ENCODE measurements at places on chromosomes 12 and 14.

DNA sequence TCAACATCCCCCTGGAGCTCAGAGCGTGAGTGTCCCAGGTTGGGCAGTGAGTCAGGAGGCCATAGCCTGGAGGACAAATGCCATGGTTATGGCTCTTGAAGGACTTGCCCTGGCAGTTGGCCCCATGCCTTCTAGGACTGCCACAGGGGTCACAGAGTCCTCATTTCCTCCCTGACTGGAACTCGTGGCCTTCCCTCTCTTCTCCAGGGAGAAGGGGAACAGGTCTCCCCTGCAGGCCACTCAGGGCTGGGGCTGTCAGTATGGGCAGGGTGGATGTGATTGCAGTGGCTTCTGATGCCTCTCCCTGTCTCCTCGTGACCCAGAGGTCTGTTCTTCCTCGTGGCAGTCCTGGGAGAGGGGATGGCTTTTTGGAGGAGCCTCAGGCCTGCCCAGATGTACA, 70.7 kb downstream of the ADCK1 start:
- no peaks in the 10 kb centered on the region for H3K27me3 ChIP-seq
- peaks cover 7% of the 10 kb centered on the region for H3K36me3 ChIP-seq
- no peak overlapping the region for H3K4me3 ChIP-seq
- H3K27ac ChIP-seq = no peak overlapping the region

DNA sequence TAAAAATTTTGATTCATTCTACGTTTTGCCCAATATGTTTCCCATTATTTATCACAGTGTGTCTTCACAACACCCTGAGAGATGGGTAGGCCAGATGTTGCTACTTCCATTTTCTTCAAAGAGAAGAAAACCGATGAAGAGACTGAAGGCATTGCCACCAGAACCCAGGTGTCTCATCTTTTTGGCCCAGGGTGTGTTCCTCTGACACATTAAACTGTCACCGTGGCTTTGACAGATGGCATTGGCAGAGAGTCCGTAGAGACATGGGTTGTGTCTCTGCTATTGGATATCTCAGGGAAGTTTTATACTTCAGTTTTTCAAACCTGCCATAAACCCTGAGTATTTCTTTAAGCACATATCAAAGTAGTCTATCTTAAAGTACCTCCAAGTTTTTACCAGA, 11.3 kb upstream of the NUDT4 start:
- peaks cover 24% of the 10 kb centered on the region for H3K4me1 ChIP-seq
- no peak for DNase-seq
- H3K36me3 ChIP-seq = peaks cover 3% of the 10 kb centered on the region
- H3K4me3 ChIP-seq = no peak overlapping the region

- H3K27me3 ChIP-seq = peaks cover 15% of the 10 kb centered on the region
- no peak overlapping the region for H3K4me3 ChIP-seq
- no peak overlapping the region for H3K27ac ChIP-seq
- H3K4me1 ChIP-seq = no peaks in the 10 kb centered on the region
- DNase-seq = no peak
- no peaks in the 10 kb centered on the region for H3K36me3 ChIP-seq
Measured at GRCh38 chr12:102549691-102550090, 69.3 kb upstream of the IGF1 start.

DNA sequence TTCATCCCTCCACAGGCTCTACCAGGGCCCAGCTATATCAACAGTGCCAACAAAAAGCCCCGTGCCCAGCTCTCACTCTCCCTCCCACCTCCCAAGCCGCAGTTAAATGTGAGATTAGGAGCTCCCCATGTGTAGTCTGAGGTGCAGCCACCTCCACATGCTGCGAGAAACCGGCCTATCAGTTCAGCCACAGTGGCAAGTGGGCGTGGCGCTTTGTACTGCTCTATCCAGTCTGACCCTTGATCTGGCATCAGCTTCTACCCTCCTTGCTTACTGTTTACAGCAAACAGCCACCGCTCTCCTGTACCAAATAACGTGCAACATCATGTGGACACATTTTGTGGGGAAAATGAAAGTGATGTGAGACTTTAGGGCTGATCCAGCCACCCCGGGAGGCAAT, 1.7 kb downstream of the PLEK2 start:
- peaks cover 8% of the 10 kb centered on the region for H3K4me1 ChIP-seq
- no peak overlapping the region for H3K4me3 ChIP-seq
- DNase-seq = no peak
- H3K27me3 ChIP-seq = peaks cover 9% of the 10 kb centered on the region

DNA sequence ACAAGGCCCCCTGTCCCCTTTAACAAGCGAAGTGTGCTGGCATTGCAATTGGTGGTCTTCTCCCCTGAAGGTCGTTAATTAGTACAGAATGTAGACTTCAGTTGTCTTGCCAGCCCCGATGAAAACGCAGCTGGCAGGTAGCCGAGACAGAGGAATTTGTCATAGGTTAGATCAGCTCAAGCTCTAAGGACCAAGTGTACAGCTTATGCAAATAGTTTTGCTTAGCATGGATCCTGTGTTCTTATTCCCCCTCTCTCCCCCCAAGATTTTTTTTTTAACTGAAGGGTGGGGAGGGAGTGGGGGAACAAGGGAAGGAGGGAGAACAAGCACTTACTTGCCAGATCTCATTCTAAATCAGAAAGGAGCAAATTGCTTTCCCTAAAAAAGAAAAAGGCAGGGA, 58.6 kb upstream of the PARP11 start:
- DNase-seq = no peak
- H3K4me1 ChIP-seq = peaks cover 23% of the 10 kb centered on the region
- H3K36me3 ChIP-seq = no peaks in the 10 kb centered on the region
- H3K4me3 ChIP-seq = no peak overlapping the region
- H3K27ac ChIP-seq = peak overlapping the region; percentile 53
- peaks cover 3% of the 10 kb centered on the region for H3K27me3 ChIP-seq

DNA sequence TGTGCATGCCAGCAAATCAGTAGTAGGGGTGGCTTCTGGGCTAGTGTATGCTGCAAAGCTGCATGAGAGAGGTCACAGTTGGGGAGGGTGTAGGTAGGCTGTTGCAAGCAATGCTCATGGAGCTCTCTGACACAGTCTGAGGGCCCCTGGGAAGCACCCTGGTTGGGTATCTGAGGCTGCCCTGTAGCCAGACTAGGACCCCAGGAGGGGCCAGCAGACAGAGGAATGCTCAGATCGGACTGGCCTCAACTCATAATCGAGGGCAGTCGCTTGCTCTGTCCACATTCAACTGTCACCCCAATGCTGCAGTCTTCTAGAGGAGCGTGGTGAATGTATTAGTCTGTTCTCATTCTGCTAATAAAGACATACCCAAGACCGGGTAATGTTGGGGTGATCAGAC, 204.0 kb upstream of the ALG10 start:
- no peaks in the 10 kb centered on the region for H3K36me3 ChIP-seq
- no peaks in the 10 kb centered on the region for H3K4me1 ChIP-seq
- no peak overlapping the region for H3K4me3 ChIP-seq
- no peaks in the 10 kb centered on the region for H3K27me3 ChIP-seq
- no peak for DNase-seq

GRCh38 chr12:121933522-121934308, 15.3 kb downstream of the CFAP251 start:
- no peak overlapping the region for H3K27ac ChIP-seq
- no peak overlapping the region for H3K4me3 ChIP-seq
- no peak for DNase-seq
- H3K4me1 ChIP-seq = peaks cover 6% of the 10 kb centered on the region
- H3K36me3 ChIP-seq = no peaks in the 10 kb centered on the region

DNA sequence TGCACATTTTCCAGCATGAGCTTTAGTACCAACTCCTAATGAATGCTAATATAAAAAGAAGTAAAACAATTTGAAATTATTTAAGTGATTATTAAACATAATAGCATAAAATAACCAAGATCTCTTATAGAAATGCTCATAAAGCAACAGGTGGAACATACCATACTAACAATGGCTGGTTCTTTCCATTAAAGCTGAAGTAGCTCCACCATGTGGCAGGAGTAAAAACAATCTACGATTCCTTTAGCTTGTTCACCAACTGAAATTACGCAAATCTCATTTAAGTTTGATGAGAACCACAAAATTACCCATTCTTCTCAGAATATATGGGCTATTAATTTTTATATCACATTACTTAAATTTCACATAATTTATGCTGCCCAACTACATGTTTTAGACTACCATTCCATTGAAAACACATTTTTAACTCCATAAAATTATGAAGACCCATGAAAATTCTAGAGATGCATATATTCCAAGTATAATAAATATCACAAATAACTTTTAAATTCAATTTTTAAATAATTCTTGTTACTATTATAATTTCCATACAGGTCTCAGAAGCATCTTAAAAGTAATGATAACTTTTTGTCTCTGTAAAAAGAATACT, 213.6 kb downstream of the DAD1 start:
- no peaks in the 10 kb centered on the region for H3K4me1 ChIP-seq
- no peaks in the 10 kb centered on the region for H3K36me3 ChIP-seq
- no peak overlapping the region for H3K4me3 ChIP-seq
- H3K27ac ChIP-seq = no peak overlapping the region
- DNase-seq = no peak

- no peaks in the 10 kb centered on the region for H3K4me1 ChIP-seq
- H3K27me3 ChIP-seq = no peaks in the 10 kb centered on the region
- H3K36me3 ChIP-seq = no peaks in the 10 kb centered on the region
- DNase-seq = no peak
- no peak overlapping the region for H3K27ac ChIP-seq
Measured at GRCh38 chr12:126084480-126084879, 1019.2 kb downstream of the AACS start.

DNA sequence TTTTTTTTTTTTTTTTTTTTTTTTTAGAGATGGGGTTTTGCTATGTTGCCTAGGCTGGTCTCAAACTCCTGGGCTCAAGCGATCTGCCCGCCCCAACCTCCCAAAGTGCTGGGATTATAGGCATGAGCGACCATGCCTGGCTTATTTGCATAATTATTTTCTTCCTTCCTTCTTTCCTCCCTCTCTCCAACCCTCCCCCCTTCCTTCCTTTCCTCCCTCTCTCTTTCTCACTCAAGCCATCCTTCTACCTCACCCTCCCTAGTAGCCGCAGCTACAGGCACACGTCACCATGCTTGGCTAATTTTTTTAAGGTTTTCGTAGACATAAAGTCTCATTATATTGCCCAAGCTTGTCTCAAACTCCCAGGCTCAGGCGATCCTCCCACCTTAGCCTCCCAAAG, 83.8 kb downstream of the PEBP1 start:
- H3K4me3 ChIP-seq = no peak overlapping the region
- H3K27me3 ChIP-seq = no peaks in the 10 kb centered on the region
- peaks cover 2% of the 10 kb centered on the region for H3K4me1 ChIP-seq
- DNase-seq = no peak
- no peak overlapping the region for H3K27ac ChIP-seq

- DNase-seq = no peak
- no peaks in the 10 kb centered on the region for H3K27me3 ChIP-seq
- H3K4me3 ChIP-seq = peak overlapping the region; percentile 22
- H3K36me3 ChIP-seq = no peaks in the 10 kb centered on the region
- H3K4me1 ChIP-seq = peaks cover 7% of the 10 kb centered on the region
Measured at GRCh38 chr14:47226877-47227520, 448.4 kb downstream of the MDGA2 start.

DNA sequence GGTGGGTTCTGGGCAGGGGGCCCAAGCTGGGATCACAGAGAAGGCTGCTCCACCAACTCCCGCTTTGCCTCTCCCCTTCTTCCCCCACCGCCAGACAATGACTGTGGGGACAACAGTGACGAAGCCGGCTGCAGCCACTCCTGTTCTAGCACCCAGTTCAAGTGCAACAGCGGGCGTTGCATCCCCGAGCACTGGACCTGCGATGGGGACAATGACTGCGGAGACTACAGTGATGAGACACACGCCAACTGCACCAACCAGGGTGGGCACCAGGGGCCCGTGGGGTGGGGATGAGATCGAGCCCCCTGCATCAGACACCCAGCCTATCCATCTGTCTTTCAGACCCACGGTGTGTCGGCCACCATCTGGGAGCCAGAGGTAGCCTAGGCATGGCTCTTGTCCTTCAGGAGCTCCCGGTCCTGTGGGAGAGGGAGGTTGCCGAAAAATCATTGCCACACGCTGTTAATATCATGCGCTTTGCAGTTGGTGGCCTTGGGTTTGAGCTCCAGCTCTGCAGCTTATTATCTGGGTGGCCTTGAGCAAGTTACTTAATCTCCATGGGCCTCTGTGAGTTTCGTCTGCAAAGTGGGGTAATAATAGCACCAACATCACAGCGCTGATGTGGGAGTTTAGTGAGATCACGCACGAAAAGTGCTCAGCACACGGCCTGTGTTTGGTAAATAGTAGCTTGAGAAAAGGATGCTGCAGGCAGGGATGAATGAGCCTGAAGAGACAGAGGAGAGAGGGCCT, 21.8 kb upstream of the LRP1-AS start:
- H3K4me3 ChIP-seq = no peak overlapping the region
- H3K4me1 ChIP-seq = peaks cover 1% of the 10 kb centered on the region
- DNase-seq = no peak
- H3K27ac ChIP-seq = no peak overlapping the region
- H3K27me3 ChIP-seq = no peaks in the 10 kb centered on the region

DNA sequence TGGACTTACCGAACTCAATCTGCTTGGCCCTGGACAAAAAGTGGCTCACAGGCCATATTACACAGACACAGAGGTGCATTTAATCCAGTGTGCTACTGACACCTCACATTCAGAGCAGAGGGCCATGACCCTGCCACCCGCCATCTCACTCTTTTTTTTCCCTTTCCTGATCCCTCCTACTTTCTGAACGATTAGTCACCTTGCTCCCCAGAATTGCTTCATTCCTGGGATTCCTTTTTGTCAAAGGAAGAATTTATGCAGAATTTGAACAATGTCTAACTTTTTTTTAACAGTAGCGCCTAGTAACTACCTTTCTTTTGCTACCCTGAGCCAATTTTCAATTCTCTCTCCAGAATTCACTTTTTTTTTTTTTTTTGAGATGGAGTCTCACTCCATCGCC, 4.6 kb downstream of the PKP2 start:
- peaks cover 32% of the 10 kb centered on the region for H3K27me3 ChIP-seq
- H3K4me3 ChIP-seq = no peak overlapping the region
- DNase-seq = no peak
- H3K27ac ChIP-seq = no peak overlapping the region
- H3K4me1 ChIP-seq = peaks cover 8% of the 10 kb centered on the region
- no peaks in the 10 kb centered on the region for H3K36me3 ChIP-seq

- H3K4me1 ChIP-seq = peaks cover 8% of the 10 kb centered on the region
- no peak overlapping the region for H3K27ac ChIP-seq
- no peak for DNase-seq
- H3K36me3 ChIP-seq = no peaks in the 10 kb centered on the region
- H3K4me3 ChIP-seq = peak overlapping the region; percentile 14
- H3K27me3 ChIP-seq = peaks cover 2% of the 10 kb centered on the region
Measured at GRCh38 chr12:115374480-115375185, 690.7 kb upstream of the TBX3 start.

DNA sequence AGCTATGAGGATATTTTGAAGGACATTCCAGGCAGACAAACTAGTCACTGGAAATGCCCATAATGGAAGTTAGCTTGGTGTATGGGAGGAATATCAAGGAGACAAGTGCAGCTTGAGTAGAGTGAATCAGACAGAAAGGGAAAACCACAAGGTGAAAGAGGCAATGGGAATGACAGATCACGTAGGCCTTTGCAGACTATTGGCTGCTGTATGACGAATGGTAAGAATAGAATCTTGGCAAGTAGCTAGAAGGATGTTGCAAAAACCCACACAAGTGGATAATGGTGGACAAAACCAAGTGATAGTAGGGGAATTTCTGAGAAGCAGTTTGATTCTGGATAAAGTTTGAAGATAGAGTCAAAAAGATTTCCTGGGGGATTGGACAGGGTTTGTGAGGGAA, 196.9 kb upstream of the NOVA1 start:
- DNase-seq = no peak
- no peak overlapping the region for H3K4me3 ChIP-seq
- H3K36me3 ChIP-seq = no peaks in the 10 kb centered on the region

GRCh38 chr14:38850664-38851063, 252.4 kb downstream of the SEC23A start:
- no peak overlapping the region for H3K4me3 ChIP-seq
- H3K36me3 ChIP-seq = no peaks in the 10 kb centered on the region
- H3K27ac ChIP-seq = no peak overlapping the region
- H3K27me3 ChIP-seq = peaks cover 2% of the 10 kb centered on the region
- no peaks in the 10 kb centered on the region for H3K4me1 ChIP-seq
- no peak for DNase-seq

All from activated naive CD8-positive, alpha-beta T cell treated with anti-CD3 and anti-CD28 coated beads, Interleukin-2, amount 10 ng/mL, durations not matched to agents 7 days and 5 days (primary cell).